ENCODE measurements at places on chromosomes 2 and 18.
A peak's percentile ranks its signal among the peaks of the same experiment; 100 is the strongest.

DNA sequence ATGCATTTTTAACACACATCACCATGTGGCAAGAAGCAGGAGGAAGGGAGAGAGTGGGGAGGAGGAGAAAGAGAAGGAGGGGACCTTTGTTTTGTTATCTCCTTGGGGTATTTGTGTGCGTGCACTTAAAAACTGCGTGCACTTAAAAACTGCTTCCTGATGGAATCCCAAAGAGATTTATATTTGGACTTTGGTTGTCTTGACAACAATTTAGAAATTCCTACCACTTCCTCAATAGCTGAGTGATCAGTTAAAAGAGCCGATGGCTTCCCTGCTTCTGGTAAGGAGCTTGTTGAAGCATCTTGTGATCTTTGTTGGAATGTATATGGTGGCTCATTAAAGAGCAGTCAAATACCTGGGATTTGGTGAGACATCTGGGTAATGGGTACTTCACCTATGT, 4.5 kb downstream of the RAB31 start:
- no peak for DNase-seq

GRCh38 chr18:4096486-4096885, 358.6 kb downstream of the DLGAP1 start:
- DNase-seq: no peak

DNA sequence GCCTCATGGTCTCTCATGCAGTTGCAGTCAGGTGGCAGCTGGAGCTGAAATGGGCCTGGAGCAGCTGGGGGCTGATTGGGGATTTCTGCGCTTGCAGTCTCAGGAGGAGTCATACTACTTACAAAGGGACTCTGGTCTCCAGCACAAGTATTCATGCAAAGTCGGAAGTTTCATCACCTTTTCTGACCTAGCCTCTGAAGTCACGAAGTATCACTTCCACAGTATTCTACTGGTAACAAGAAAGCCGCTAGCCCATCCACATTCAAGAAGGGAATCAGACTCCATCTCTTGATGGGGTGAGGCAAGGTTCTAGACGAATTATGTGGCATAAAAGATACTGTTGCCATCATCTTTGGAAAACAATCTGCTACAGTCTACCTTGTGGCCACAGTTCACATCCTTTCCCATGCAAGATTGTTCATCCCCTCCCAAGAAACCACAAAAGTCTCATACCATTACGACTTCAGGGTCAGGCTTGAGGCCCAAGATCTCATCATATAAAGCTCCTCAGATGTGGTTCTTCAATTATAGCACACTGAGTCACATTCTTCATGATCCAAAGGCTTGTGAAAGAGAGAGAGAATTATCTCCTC, 95.3 kb downstream of the SMC6 start:
- no peak for DNase-seq

- DNase-seq: peak; percentile 76
These were observed 612.1 kb downstream of the KCNJ3 start for GRCh38 chr2:155310589-155310988.

GRCh38 chr2:70723286-70723885, 44.6 kb downstream of the ADD2 start:
- no peak for DNase-seq

Data from brain (organoid and tissue), 16 donors.